ENCODE measurements at places on chromosomes 1 and 21. TPM values are rescaled to one million over a fixed set of nuclear protein-coding genes. Genes with fewer than 3 reads are reported as not detected.

GRCh38 chr1:153565529-153566374 is at the start of gene S100A2:
TSS of gene S100A2 (minus strand) at chr1:153565844. CDS start at chr1:153563877, 1,967 bp downstream.
- peak within 1 kb of the TSS; percentile 99 for H3K27ac ChIP-seq
- H3K36me3 ChIP-seq, result no peaks in the 10 kb centered on the region
- peak within 1 kb of the TSS; percentile 47 for H3K4me3 ChIP-seq
- no peak for DNase-seq

Gene RIMKLA
- total RNA-seq, result 0.99 TPM

Gene RABGAP1L
- total RNA-seq, result 53.3 TPM

Gene RXFP4
- total RNA-seq, result not detected

DNA sequence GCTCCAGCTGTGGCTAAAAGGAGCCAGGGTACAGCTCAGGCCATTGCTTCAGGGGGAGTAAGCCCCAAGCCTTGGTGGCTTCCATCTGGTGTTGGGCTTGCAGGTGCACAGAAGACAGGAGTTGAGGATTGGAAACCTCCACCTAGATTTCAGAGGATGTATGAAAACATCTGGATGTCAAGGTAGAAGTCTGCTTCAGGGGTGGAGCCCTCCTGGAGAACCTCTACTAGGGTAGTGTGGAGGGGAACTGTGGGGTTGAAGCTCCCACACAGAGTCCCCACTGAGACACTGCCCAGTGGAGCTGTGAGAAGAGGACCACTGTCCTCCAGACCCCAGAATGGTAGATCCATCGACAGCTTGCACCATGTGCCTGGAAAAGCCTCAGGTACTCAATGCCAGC is 183.0 kb downstream of the PDE4B start:
- H3K36me3 ChIP-seq, result no peaks in the 10 kb centered on the region
- H3K4me3 ChIP-seq, result no peak overlapping the region
- H3K27ac ChIP-seq, result no peak overlapping the region
- H3K27me3 ChIP-seq, result peaks cover 10% of the 10 kb centered on the region
- H3K4me1 ChIP-seq, result no peaks in the 10 kb centered on the region
- no peak for DNase-seq

All from activated CD4-positive, alpha-beta T cell treated with anti-CD3 and anti-CD28 coated beads, Interleukin-2, amount 10 ng/mL, durations not matched to agents 7 days and 5 days (primary cell).